ENCODE measurements at places on chromosomes 3 and 15.

- DNase-seq = no peak
Measured at GRCh38 chr3:32109256-32109655, 2.8 kb downstream of the GPD1L start.

DNA sequence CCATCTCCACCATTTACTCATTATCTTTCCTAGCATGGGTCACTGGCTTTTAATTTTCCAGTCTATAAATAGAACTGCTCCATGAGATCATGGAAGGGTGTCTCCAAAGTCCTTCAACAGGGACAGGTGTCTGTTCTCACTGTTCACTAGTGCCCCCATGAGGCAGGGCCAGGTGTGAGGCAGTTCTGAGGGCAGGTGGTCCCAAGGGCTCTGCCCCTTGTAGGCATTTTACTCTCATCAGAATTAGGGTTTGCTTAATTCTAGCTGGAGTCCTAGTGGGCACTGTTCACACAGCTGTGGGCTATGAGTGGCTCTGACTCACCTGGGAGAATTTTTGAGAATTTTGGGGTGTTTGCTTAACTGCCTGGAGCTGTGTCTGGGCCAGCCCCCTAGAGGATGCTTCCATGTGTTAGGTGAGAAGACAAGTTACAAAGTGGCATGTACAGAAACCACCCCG is 248.0 kb upstream of the LYSMD4 start:
- no peak for DNase-seq

DNA sequence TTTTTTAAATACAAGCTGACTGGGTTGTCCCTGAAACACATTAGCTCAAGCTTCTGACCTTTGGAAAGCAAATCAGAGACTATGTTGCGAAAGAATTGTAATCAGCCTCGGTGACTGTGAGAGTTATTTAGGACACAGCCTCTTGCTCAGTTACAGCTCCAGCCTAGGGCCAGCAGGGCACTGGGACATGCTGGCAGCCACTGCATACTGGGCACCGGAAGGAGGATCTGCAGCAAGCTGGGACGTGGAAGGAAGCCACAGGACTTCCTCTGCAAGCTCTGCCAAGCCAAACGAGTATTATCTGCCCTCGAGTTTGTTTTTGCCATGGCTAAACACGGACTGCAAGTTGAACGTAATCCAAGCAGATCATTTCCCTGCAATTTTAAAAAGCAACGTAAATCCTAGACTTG is 24.4 kb upstream of the COPG1 start:
- DNase-seq = no peak

- no peak for DNase-seq
Measured at GRCh38 chr3:125647318-125648014, 52.2 kb upstream of the OSBPL11 start.

DNA sequence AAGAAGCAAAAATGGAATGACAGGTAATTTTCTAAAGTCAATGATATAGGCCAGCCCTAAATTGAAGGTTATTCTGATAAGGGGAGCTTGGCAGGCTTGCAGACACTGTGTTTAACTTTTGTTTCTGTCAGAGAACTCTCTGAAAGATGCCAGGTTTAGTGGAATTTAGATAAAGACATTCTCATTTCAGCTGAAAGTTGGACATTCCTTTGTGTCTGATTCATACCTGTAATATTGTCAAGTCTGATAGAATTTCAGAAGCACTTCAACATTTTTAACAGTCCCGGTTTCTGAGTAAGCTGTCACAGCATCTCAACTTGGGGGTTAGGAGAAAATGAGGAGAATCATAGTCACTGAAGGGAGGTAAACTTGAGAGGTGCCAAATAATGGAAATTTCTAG is 84.0 kb downstream of the DIPK2A start:
- DNase-seq = no peak

DNA sequence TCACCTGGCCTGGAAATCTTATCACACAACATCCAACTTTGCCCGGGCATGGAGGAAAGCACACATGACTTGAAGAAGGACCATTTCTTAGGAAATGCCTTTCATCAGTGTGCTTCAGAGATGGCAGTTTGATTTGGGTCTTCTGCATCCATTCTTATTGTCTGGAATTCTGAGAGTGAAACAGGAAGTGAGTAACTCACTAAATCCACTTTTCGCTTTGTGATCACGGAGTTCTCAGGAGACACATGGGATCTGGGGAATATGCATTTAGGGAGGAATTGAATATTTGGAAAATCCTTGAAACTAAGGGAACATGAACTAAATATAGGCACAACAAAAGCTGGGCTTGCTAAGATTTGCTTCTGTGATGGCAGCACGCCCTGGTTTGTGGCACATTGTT is 212.5 kb upstream of the FEZF2 start:
- no peak for DNase-seq

- DNase-seq = no peak
Measured at GRCh38 chr3:23762759-23763477, 42.8 kb upstream of the UBE2E1 start.

DNA sequence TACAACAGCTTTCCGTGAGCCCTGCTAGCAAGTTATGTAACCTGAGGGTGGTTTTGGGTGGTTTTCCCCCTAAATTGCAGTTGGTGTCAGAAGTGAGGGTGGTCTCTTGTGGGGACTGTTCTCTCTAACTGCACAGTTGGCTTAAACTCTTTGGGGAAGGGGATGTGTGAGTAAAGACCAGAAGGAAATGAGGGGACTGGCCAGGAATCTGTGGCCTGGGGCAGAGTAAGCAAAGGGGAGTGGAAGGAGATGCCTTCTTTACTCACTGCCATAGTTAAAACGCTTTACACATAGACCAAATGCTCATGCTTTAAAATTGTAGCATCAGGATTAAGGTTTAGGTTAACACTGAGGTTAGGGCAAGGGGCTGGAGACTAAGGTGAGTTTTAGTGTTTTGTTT is 21.2 kb upstream of the XIRP1 start:
- DNase-seq = no peak

DNA sequence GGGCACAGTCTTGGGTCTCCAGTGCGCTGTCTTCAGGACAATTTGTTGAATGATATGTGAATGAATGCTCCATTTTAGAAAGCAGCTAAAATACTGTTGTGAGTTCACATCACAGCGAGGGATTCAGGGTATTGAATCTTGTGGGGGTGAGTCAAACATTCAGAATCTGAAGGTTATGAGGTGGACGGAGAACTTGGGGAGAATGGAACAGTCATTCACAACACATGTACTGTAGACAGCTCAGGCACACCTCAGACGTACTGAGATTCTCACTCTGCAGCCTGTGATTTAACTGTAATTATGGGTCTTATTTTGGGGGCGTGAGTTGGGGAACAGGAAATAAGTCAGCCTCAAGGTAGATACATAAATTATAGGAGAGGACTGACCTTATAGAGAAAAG is 13.9 kb downstream of the CRYBG3 start:
- no peak for DNase-seq

DNA sequence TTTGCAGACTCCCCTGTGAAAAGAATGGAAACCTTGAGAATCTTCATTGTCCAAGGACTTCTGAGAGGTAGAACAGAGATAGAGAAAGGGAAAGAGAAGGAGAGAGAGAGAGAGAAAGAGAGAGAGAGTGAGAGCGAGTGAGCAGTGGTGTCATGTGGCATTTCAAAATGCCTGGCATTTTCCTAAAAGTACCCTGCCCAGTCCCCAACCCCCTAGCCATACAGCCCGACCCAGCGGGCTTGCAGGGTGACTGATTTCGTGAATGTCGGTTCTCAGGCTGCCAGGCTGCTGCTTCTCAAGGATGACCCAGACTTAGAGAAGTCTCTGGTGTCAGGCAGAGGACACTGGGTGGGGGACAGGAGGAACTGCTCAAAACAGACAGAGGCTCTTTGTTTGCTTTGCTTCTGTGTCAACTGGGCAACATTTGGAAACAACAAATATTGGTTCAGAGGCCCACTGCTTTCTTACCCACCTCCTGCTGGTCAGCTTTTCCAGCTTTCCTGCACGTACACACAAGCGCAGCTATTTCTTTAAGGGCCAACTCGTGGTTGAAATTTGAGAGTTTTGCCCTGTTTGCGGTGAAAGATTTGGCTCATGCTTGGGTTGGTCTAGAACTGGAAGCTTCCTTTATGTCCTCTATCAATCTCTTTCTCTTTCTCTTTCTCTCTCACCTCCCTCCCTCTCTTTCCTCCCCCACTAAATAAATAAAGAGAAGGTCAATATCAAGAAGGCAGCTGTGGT is 3.7 kb upstream of the TF start:
- DNase-seq = no peak

DNA sequence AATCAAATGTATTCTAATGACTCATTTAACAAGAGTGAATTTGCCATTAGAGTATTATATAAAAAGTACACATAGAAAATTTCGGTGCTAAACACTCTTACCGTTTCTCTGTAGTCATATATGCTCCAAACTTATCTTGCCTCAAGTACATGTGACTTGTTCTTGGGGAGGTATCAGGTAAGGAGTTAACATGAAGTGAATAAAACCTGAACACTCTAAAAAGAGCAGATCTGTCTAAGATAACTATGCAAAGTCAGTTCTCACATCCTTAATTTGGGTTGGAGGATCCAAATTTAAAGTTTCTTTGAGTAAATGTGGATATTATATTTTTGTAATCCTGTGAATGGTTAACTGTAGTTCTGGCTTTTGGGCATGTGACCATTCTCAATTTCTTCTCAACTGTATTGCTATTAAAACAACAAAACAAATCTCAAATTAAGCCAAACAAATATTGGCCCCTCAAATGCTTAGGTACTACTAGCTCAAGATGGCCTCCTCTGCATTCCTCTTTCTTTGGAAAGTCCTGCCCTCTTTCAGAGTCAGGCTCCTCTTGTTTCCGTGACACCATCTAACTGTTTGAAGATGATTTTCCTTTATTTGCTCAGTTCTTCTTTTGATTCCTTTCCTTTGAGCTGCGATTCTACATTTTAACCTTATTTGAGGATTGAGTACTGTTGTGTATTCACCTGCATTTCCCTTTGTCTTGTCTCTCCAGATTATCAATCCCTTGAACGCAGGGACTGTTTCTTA is 4.2 kb downstream of the EDEM1 start:
- DNase-seq = no peak

- no peak for DNase-seq
Measured at GRCh38 chr3:46221938-46222337, 13.8 kb upstream of the CCR1 start.

DNA sequence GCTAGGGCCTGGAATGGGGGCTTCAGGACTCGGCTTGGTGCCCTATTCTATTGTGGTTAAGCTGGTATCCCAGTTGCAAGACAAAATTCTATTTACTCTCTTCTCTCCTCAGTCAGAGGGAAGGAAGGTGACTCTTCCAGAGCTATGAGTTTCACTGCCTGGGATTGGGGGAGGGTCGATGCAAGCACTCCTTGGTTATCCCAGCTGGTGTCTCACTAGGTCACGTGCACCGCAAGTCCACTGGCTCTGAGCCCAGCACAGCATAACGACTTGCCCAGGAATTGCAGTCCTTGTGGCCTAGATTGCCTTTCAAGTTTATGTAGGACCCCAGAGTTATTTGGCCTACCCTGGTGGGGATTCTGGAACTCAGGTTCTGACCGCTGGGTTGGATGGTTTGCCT is 958.8 kb downstream of the IGSF11 start:
- DNase-seq = no peak
